Left lung (tissue), 14 donors: ENCODE measurements at places on chromosomes 11 and 22. TPM values are rescaled to one million over a fixed set of nuclear protein-coding genes. Genes with fewer than 3 reads are reported as not detected.

CCDC15 gene
- 10.1 TPM for polyA plus RNA-seq

ADM2 gene
- 0.31 TPM for polyA plus RNA-seq

- DNase-seq: no peak
These were observed 6.4 kb upstream of the BMAL1 start for GRCh38 chr11:13271060-13271693.

GRCh38 chr11:76524919-76525318 lies 80.1 kb downstream of the EMSY start:
- peak; percentile 27 for DNase-seq

SCT gene
- polyA plus RNA-seq: 2.3 TPM

GRCh38 chr22:45318558-45319323 lies 9.0 kb downstream of the FAM118A start:
- no peak for DNase-seq

GRCh38 chr11:110131386-110132123 lies 38.4 kb downstream of the ZC3H12C start:
- DNase-seq: no peak

DNA sequence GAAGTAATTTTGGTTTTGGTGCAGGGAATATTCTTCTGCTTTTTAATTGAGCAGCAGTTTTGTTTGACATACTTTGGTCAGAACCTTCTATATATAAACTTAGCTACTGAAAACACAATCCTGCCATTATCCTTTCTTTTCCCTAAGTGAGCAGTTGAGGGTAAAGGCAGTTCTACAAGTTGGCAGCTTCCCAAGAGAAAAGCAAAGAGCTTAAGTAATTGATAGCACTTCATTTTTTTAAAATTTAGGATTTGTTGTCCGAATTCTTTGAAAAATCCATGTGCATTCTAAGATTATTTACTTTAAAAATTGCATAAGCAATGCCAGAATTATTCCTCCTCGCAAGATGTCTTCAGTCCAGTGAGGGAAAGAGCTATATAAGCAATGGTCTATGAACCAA lies 1394.1 kb downstream of the FAM181B start:
- DNase-seq: no peak

MUC6 gene
- 0.66 TPM for polyA plus RNA-seq

MRGPRX4 gene
- polyA plus RNA-seq: not detected

POU2AF2 gene
- polyA plus RNA-seq: 0.13 TPM

USP2 gene
- 3.1 TPM for polyA plus RNA-seq

GUCY1A2 gene
- polyA plus RNA-seq: 25.1 TPM

GRCh38 chr11:76209375-76209972 lies 3.2 kb upstream of the WNT11 start:
- DNase-seq: peak; percentile 62

SPON1 gene
- polyA plus RNA-seq: 94.5 TPM

GRCh38 chr11:110050201-110050506 lies 43.0 kb upstream of the ZC3H12C start:
- DNase-seq: no peak

HBB gene
- 137 TPM for polyA plus RNA-seq

GRCh38 chr22:36381513-36382128 lies 6.1 kb downstream of the MYH9 start:
- no peak for DNase-seq

- DNase-seq: no peak
These were observed 33.5 kb downstream of the WEE1 start for GRCh38 chr11:9606809-9607510.

CREB3L1 gene
- 16.2 TPM for polyA plus RNA-seq

DNA sequence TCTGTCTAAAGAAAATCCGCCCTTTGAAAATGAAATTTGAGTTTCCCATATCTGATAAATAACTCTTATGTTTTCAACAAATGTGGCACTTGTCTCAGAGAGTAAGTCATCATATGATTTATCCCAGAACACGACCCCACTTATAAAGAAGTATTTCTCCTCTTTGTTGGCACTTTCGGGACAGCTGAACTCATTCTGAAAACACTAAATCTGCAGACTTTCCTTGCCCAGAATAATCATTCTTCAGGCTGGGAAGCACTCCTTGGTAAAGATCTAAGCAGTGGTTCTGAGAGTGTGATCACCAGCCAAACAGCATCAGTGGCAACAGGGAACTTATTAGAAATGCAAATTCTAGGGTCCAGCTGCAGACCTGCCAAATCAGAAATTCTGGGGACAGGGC lies 532.2 kb upstream of the API5 start:
- no peak for DNase-seq

SYT13 gene
- 4.6 TPM for polyA plus RNA-seq

GRCh38 chr11:124669193-124669592 lies 4.3 kb downstream of the SIAE start:
- DNase-seq: peak; percentile 62

DNA sequence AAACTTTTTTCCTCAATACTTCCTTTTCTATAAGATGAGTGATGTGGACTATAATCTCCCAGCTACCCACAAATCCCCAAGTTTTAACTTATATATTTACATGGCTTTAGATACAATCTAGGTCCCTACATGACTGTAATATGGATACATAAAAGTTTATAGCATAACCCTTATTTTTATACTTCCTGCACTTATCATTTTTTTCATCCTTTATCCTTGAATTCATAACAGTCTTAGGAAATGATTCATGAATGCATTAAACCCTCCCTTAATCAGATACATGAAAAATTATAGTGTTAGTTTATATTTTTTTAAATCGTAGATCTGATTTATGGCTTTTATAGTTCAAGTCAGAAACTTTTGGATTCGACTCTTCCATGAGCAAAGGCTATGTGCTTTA lies 195.8 kb downstream of the MAML2 start:
- no peak for DNase-seq

- DNase-seq: no peak
These were observed 1495.9 kb downstream of the BRD1 start for GRCh38 chr22:48331691-48332220.

GRCh38 chr22:21978564-21979386 lies 3.8 kb downstream of the TOP3B start:
- DNase-seq: no peak

WNT11 gene
- polyA plus RNA-seq: 52.5 TPM

ACRV1 gene
- polyA plus RNA-seq: 0.84 TPM

OR10D3 gene
- not detected for polyA plus RNA-seq

DNA sequence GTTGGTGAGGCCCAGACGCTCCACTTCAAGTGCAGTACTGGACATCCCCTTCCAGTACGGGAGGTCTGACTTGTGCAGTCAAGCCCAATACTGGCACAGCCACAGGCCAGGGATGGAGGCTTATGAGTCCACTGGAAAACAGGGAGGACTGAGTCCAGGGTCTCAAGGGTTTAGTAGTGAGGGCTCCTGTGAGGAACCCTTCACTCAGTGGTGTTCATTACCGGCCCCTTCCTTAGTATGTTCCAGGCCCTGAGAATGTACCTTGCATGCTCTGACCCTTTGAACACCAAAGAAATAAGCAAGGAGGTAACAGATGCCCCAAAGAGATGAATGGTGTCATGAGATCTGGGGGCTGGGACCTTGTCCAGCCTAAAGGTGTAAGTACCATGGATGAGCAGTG lies 11.8 kb downstream of the PRAME start:
- no peak for DNase-seq

HTR3A gene
- polyA plus RNA-seq: not detected

DNA sequence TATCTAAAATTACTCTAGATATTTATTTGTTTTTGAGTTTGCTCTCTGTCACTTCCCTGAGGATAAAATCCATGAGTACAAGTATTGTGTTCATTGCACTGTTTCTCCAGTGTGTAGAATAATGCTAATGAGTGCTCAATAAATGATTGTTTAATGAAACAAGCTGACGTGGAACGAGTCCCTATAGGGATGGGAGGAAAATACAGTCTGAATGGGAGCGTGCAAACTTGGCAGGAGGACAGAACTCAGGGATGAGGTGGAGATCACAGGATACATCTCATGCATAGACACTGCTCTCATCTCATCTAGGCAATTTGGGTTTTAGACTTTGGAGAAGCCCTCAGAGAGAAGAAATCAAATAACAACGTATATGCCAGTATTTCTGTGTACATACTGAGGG lies 58.4 kb upstream of the ZC3H12C start:
- DNase-seq: no peak

GRCh38 chr22:23756891-23757290 lies 2.7 kb upstream of the VPREB3 start:
- no peak for DNase-seq

TPH1 gene
- 1.6 TPM for polyA plus RNA-seq

OR51E2 gene
- not detected for polyA plus RNA-seq

DNA sequence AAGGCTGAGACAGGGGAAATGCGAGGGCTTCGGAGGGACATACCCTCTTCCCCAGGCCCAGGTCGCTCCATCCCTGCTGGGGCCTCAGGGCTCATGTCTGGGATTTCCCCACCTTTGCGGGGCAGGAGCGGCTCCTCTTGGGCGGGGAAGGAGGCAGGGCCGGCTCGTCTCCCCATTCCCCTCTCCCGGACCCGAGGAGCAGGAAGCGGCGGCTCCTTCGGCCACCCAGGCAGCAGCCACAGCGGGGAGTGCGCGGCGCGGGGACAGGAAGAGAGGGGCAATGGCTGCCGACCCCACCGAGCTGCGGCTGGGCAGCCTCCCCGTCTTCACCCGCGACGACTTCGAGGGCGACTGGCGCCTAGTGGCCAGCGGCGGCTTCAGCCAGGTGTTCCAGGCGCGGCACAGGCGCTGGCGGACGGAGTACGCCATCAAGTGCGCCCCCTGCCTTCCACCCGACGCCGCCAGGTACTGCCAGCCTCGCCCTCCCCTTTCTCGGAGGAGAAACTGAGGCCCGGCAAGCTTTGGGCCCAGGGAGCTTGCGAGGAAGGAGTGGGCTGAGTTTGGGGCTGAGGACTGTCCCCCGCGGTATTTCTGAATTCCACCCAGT lies at the start of gene ANKK1:
Gene ANKK1, plus strand, starts transcription at position 175 of the 607 bp plus-strand sequence. Its CDS starts 106 bp downstream, at position 281.
- no peak for DNase-seq

- no peak for DNase-seq
These were observed 16.4 kb downstream of the KIAA0930 start for GRCh38 chr22:45224331-45224730.

DNA sequence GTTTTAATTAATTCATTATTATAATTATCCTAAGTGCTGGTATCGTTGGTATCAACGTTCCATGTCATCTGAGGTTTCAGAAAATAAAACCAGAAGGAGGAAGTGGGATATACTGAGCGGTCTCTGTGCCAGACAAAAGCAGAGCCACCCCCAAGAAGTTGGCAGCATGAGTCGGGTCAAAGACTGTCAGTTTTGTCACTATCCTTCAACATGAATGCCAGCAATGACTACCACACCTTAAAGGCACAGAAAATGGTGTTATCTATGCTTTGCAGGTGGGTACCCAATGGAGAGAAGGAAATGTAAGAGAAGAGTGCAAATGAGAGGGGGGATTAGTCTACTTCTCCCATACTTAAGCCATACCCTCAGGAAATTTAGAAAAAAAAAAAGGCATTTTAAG lies 408.5 kb downstream of the OPCML start:
- no peak for DNase-seq

GRCh38 chr11:121517996-121518395 lies 65.2 kb upstream of the SORL1-AS1 start:
- no peak for DNase-seq

DNA sequence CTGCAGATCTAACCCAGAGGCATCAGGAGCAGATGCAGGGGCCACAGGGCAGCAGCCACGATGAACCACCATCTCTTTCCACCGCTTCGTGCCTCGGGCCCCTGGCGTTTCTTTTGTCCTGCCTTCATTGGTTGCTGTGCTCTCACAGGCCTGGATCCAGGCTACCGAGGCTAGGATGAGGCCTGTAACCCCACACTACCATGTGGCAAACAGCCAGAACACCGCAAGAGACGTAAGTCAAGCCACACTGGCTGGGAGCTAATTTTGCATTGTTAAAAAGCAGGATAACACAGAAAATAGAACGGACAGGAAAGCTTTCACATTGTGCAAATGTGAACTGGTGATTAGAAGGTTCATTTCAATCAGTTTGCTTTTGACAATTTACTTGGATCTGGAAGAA lies 15.7 kb upstream of the ARFGAP3 start:
- no peak for DNase-seq

DNA sequence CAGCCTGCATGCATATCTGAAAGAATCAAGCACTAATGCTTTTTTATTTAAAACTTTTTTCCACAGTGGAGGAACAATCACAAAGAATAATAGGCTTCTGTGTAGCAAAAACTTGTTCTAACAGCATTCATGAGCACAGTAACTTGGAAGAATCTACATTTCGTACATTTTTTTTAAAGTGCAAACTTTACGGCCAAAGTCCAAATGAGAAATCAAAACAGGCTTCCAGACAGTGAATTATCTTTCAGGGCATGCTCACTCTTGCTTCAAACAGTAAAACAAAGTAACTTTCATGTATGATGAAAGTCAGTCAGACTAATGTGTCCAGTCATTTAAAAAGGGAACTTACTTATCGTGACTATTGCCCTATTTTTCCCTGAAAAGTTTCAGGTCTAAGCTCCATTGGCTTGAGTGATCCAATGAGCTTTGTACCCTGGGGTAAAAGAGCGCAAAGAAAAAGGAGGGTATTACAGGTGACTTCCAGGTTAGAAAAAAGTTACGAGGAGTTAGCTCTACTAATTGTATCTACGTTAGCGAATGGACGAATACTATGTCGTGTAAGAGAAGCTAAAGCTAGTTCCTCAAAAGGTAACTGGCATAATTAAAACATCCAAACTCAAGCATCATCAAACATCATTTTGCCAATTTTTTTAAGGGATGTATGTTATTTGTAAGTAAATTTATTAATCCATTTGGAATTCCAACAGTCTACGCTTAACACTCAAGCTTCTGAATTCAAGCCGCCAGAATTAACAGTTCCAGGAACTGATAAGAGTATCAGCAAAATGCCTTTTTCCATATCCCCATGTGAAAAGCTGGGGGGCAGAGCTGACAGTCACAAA lies 1.7 kb downstream of the PICALM start:
- peak; percentile 22 for DNase-seq
